AML-193 (cell line): ENCODE measurements at places on chromosomes 1 and 21.

DNA sequence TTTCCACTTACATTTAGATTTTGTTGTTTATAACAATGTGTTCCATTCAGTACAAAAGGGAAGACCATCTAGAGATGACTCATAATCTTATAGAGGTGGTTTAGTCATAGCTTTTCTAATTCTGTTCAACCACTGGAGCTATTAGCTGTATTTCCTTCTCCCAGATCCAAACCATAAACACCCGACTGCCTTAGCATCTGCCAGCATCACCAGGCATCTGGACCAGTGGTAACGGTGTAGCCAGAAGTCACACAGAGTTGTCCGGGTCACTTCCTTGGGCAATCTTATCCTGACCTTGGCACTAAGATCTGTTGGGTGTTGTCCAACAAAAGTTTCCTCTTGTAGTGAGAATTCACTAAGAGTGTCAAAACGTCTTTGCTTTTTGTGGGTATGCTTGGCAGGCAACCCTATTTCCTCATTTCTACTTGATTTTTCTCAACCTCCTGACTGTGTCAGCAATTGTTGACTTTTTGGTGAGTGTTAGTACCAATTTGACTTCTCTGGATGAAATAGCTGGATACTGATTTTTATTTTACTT is 372.1 kb upstream of the B3GALT2 start:
- peak; percentile 94 for DNase-seq

DNA sequence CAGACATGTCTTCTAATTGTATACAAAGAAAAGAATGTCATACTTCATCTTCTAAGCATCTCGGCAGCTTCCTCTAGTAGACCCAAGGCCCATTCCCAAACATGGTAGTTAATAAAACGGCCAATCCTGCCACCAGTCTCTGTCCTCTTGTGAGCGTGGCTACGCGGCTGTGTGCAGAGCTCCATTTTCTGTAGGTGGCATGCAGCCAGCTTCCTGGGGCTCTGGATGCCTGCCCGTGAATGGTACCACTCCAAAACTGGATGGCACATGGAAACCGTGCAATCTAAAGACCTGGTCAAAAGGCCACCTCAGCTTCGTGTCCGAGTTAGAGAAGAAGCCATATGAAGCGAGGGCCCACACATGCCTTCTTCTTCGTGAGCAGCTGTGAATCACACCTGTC is 110.7 kb downstream of the SIPA1L2 start:
- DNase-seq: no peak

- DNase-seq: peak; percentile 66
Observed at GRCh38 chr1:234478481-234479309, at the start of gene TARBP1. TARBP1 (minus strand) TSS chr1:234479179; CDS start chr1:234479103, 76 bp downstream.

- no peak for DNase-seq
Observed at GRCh38 chr1:91877574-91878208, 8.3 kb downstream of the TGFBR3 start.

GRCh38 chr1:161098210-161099068 is at the start of gene KLHDC9:
KLHDC9 (plus strand) TSS chr1:161098361; CDS start chr1:161098536, 175 bp downstream.
- no peak for DNase-seq

- DNase-seq: no peak
Observed at GRCh38 chr1:51336004-51336403, 5.6 kb upstream of the TTC39A start.

- DNase-seq: peak; percentile 35
Observed at GRCh38 chr1:189429610-189430009, 1048.1 kb downstream of the BRINP3 start.
